ENCODE measurements at places on chromosomes 12 and 14.

GRCh38 chr14:68047906-68048305, 228.3 kb downstream of the RAD51B start:
- no peak for DNase-seq

GRCh38 chr12:121430833-121431415, 31.0 kb downstream of the RNF34 start:
- DNase-seq, result no peak

DNA sequence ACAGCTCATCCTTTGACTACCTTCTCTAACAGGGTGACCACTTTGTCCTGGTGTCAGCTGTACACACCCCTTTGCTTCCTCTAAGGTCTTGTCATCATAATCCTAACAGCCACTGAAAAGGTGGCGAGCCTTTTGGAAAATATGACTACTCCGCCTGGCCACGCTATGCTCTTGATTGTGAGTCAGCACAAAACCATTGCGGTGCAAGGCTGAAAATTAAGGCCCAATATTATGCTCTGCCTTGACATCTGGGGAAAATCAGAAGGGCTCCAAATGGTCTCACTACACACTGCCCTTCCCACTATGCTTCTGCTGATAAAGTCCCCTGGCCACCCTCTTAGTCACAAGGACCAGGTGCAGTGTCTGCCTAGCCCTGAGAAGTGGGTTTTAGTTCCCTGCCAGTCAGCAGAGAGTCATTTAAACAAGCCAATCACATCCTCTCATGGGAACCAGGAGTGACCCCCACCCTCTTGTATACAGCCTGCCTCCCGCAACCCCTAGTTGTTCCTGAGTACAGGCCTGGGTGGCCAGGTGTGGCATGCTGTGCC, 34.3 kb downstream of the FGD6 start:
- no peak for DNase-seq

DNA sequence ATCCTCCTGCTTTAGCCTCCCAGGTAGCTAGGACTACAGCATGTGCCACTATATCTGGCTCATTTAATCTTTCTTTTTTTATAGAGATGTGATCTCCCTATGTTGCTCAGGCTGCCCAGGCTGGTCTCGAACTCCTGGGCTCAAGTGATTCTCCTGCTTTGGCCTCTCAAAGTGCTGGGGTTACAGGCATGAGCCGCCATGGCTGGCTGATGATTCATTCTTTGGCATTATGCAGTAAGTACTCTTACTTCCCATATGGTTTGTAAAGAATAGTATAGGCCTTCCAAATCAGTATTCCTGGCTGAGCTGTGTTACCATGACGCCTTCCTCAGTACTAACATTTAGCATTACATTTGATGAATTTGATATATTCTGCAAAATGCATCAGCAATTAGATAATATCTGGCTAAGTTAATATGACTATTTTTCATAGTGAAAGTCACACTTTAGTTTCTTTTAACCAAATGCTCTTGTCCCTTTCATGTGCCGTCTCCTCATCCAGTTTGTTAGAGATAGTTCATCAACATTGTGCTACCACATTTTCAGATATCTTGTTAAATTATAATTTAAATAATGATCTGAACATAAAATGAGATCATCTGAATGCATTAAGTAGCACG, 3.2 kb upstream of the MIA2 start:
- no peak for DNase-seq

DNA sequence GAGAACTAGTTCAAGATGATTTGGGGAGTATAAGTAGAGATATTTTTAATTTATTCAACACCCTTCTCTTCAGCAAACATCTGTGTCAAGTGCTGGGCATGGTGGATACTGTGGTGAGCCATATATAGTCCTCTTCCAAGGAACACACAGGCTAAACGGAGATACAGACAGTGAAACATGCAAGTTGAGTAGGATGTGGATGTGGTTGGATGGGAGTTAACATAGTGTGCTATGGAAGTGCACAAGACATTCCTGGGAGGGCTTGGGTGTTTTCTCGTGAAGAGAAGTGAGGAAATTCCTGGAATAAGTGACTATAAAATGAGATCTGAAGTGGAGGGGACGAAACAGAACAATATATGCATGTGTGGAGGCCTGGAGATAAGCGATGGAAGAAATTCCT, 181.1 kb upstream of the NPAS3 start:
- no peak for DNase-seq

DNA sequence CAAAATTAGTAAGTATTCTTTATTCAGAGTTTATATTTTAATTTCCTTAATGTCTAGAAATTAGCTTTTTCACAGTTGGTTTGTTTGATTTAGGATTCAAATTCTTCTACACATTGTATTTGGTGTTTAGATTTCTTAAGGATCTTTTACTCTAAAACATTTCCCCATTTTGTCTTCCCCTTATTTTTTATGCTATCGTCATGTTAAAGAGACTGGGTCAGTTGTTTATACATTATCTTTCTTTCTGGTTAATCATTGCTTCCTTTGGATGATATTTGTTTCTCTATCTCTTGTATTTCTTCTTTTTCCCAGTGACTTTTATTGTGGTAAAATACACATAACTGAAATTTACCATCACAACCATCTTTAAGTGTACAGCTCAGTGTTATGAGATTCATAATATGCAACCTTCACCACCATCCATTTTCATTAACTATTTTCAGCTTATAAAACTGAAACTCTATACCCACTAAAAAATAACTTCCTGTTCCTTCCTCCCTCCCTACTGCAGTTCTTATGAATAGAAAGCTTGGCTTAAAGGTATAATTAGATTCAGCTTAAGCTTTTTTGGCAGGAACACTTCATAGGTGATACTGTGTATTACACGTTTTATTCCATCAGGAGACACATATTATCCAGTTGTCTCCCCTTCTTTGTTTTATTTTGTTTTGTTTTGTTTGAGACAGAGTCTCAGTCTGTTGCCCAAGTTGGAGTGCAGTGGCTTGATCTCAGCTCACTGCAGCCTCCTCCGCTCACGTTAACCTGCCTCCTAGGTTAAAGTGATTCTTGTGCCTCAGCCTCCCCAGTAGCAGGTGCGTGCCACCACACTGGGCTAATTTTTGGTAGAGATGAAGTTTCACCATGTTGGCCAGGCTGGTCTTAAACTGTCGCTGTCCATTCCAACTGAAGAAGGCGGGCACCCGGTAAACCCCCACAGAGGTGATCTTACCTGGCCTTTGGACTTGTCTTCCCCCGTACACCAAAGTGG, 45.0 kb downstream of the NOPCHAP1 start:
- no peak for DNase-seq

DNA sequence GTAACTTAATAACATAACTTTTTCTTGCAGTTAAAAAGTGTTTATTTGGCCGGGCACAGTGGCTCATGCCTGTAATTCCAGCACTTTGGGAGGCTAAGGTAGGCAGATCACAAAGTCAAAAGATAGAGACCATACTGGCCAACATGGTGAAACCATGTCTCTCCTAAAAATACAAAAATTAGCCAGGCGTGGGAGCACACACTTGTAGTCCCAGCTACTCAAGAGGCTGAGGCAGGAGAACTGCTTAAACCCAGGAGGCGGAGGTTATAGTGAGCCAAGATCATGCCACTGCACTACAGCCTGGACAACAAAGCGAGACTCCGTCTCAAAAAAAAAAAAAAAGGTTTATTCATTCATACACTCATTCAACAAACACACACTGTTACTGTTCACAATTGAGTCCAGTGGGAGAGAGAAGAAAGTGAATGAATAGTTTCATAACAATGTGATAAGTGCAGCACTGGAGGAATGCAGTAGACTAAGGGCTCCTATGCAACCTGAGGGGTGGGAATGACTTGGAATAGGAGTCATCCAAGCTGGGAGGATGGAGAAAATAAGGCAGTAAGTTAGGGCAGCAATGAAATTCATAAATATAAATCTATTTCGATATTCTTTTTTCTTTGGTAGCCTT, 19.8 kb downstream of the DAD1 start:
- DNase-seq, result no peak

DNA sequence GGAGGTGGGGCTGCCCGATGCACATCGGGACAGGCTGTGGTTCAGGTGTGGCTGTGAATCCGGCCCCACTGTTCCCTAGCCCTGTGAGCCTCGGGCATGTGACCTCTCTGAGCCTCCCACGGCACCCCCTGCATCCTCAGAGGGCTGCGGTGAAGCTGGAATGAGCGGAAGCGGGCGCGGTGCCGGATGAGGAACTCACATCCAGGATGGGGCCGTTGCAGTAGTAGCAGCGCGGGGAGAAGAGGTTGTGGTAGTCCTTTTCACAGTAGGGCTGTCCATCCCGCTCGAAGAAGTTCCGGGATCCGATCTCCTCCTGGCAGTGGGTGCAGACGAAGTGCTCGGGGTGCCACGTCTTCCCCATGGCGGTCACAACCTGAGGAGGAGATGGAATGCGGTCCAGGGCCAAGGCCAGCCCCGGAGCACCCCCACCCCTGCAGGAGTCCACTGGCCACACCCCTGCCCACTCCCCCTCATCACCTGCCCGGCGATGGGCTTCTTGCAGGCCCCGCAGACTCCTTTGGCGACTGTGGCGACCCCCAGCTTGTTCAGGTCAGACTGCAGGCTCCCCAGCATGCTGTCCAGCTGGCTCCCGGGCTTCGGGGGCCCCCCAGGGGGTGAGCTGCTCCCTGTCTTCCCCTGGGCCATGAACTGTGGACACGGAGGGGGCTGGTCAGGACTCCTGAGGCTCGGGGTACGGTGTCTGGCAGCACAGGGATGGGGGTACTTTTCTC, 13.9 kb upstream of the RPLP0 start:
- DNase-seq, result no peak

DNA sequence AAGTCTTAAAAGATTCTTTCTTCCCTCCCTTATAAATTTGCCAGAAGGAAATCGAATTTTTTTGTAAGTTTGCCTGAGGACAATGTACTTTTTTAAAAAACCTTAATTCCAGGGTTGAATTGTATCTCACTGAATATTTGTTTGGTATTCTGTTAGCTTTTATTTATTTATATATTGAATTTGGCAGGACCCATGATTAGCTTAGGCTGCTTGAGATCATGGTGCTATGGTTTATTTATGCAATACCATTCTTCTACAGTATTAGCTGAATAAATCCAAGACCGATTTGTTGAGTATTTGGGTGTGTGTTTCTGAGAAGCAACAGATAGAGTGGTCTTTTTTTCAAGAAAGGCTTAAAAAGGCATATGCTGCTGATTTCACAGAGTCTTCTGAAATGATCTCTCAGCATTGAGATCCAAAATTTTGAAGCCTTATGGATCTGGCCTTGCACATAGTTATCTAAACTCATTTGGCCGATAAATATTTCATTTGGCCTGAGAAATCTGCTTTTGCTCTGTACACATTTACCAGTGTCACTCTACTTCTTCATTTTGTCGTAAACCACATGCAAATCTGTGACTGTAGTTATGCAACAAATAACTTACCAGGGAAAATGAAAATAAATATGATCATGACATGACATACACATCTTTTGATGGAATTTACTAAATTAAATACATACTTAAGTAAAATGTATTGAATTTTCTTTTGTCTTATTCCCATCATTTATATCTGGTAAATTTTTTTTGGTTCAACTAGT, 265.8 kb upstream of the FLRT2 start:
- DNase-seq, result no peak

- no peak for DNase-seq
Measured at GRCh38 chr12:132083614-132083940, 60.5 kb downstream of the DDX51 start.

DNA sequence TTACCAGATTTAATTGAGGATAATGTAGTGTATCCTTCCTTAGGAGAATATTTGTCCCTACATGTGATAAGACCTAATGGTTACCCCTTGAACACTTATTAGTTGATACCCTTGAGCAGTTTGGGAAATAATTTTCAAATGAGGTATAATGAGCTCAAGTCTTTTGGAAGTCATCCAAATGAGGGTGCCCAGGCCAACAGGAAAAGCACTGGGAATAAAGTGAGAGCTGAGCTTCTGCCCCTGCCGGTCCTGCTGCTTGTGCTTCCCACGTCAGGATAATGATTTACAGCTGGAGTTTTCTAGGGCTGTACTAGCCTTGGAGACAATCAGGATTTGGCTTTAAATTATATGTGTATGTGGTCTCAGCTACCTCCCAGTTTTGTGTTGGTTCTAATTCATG, 178.8 kb upstream of the FRMD6 start:
- no peak for DNase-seq

- no peak for DNase-seq
Measured at GRCh38 chr14:99936056-99936455, 129.2 kb upstream of the EVL start.

- no peak for DNase-seq
Measured at GRCh38 chr12:114481200-114481535, 75.2 kb upstream of the TBX5 start.

DNA sequence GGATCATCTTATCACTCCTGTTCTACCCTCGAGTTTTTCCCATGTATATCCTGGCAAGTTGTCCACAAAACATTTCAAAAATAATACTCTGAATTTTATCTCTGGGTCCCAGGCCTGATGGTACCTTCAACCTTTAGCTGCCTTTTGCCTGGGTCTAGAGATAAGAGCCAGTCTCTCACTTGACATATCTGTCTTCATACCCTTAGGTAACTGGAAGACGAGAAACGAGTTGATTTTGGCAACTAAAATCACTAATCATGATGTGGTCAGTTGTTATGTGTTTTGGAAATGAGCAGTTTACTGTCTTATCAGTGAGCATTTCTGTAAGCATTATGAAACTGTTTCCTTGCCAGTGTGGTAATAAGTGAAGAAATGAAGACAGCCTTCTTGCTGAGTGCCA, 6.3 kb downstream of the RNF10 start:
- no peak for DNase-seq

DNA sequence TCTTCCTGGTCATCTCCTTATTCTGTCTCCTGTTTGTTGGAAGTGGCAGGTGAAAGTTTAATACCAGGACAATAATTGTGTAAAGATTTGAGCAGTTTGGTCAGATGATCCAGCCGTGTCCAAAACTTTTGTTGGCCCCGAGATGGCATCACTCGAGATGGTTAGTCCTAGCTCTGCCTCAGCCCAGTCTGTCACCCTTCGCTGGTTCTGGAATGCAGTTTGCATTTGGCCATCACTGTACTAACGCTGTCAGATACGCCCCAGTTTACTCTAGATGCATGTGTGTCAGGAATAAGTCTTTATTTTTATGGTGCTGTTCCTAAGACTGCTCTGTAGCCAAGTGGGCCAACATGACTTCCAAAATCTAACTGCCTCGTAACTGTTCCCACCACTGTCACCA, 79.6 kb downstream of the MOK start:
- no peak for DNase-seq

DNA sequence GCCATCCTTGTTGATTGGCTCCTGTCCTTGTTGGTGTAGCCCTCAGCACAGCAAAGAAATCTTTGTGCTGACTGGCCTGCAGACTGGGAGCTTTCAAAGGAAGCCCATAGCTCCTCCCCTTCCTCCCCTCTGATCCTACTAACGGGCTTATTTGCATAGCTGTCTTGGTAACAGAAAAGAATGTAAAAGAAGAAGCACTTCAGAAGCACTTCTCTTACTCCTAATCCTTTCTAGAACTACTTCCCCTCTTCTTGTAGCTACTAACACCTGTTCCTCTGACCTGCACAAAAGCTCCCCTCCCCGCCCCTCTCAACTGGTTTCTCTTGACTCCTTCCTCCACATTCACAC, 14.3 kb upstream of the RIC8B start:
- no peak for DNase-seq

DNA sequence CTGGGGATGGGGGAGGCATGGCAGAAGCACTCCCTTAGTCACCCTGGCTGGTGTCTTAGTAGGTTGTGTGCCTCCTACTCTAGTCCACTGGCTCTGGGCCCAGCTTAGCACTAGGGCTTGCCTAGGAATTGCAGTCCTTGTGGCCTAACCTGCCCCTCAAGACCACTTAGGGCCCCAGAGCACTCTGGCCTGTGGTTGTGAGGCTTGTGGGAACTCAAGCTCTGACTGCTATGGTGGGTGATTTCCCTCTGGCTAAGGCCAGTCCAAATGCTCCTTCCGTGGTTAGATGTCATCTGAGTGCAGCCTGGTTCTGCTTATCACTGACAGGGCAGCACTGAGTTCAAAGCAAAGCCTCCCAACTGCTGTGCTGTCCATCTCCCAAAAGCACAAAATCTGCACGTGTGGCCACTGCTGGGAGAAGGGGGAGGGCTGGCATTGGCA, 20.2 kb downstream of the FGD4 start:
- no peak for DNase-seq
